Endothelial cell (in vitro differentiated cells): ENCODE measurements at places on chromosomes 4 and X. TPM values are rescaled to one million over a fixed set of nuclear protein-coding genes. Genes with fewer than 3 reads are reported as not detected.
A peak's percentile ranks its signal among the peaks of the same experiment; 100 is the strongest.

DNA sequence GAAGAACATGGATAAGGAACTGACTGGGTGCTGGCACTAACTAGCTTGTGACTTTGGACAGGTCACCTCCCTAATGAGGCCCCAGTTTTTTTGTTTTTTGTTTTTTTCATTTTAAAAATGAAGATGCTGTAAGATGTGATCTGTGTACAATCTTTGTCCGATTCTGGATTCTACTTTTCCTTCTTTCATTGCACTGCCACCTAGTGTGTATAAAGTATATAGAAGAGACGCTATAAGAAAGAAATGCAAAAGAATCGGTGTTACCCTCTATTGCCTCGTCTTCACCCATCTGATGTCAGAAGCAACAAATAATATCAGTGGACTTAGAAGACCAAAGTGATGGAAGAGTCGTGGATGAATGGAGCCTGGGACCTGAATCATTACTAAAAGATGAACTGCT, 58.6 kb upstream of the P2RY10 start:
- DNase-seq: no peak
- H3K27ac ChIP-seq: no peak overlapping the region
- H3K36me3 ChIP-seq: no peaks in the 10 kb centered on the region
- H3K27me3 ChIP-seq: peaks cover 1% of the 10 kb centered on the region
- H3K4me3 ChIP-seq: no peak overlapping the region
- H3K4me1 ChIP-seq: no peaks in the 10 kb centered on the region

- peaks cover 50% of the 10 kb centered on the region for H3K4me1 ChIP-seq
- H3K36me3 ChIP-seq: peaks cover 22% of the 10 kb centered on the region
These were observed 70.5 kb upstream of the HGFAC start for GRCh38 chr4:3371033-3372001.

DNA sequence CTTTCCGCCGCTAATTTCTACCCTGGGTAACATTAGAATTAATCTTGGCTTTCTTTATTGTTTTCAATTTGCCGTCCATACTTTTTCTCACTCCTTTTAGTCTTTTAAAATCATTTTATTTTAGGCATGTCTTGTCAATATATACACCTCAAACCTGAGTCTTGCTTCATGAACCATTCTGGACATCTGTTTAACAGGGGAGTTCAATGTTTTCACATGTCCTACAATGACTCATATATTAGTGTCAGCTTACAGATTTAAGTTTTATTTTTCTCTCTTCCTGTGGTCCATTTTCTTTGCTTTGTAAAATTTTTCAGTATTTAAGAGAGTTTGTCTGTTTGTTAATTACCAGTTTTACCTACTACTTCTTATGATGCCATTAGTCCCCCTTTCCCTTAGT, 89.5 kb downstream of the LCORL start:
- no peak overlapping the region for H3K4me3 ChIP-seq
- H3K36me3 ChIP-seq: peaks cover 4% of the 10 kb centered on the region
- H3K27ac ChIP-seq: no peak overlapping the region

DNA sequence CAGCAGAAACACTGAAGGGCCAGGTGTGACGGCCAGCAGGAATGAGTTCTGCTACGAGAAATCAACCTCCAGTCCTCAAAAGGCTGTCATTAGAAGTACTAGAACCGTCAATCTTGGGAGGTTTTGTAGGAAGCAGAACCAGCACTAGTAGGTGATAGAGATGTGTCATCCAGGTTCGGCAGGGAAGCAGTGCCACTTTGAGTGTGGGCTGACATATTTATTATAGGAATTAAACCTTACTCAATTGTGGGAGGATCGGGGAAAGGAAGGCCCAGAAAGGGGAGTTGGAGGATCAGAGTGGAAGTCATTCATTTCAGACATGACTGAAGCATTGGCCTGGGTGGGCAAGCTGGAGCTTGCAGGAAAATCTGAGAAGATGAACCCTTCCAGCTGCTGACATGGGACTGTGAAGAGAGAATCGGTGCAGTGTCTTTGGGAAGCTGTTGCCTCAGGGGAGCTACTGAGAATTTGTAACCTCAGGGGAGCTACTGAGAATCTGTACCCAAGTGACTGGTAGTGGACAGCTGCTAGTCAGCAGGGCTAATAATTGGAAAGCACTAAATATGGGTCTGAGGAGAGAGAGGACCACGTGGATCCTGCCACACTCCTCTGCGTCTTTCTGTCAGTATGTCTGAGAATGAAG, 177.4 kb downstream of the SPRY1 start:
- H3K36me3 ChIP-seq: no peaks in the 10 kb centered on the region
- H3K4me3 ChIP-seq: no peak overlapping the region
- DNase-seq: no peak
- H3K27ac ChIP-seq: no peak overlapping the region
- no peaks in the 10 kb centered on the region for H3K4me1 ChIP-seq
- H3K27me3 ChIP-seq: no peaks in the 10 kb centered on the region

- H3K27ac ChIP-seq: no peak overlapping the region
- H3K4me3 ChIP-seq: no peak overlapping the region
- DNase-seq: no peak
- no peaks in the 10 kb centered on the region for H3K36me3 ChIP-seq
- peaks cover 22% of the 10 kb centered on the region for H3K4me1 ChIP-seq
These were observed 55.9 kb upstream of the ANTXR2 start for GRCh38 chr4:80128941-80129340.

DNA sequence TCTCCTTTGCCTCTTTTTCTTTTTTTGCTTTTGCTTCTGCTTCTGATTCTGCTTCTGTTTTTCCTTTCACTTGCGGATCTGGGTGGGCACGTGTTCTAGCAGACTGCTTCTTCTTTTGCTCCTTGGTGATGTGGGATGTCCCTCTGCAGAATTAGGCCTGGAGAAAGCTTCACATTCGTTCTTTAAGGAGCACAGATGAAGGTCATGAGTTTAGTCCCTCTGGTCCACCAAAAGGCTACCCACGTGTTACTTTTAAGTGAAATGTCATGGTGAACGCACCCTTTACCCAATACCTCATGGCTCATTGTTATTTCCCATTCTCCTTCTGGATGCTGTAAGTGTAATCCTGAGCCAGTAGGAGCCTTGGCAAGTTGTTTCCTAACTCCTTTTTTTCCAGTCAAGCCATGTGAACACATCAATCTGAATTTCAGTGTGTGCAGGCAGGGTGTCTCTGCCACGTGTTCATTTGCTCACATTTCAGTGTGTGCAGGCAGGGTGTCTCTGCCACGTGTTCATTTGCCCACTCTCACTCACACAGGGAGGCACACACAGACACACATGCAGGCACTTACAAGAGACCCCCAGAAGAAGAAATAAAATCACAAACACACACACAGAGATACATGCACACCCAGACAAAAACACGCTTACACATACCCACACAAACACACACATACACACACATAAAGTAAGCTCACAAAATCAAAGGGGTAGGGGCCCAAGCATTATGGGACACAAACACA, 36.9 kb downstream of the NBDY start:
- H3K4me1 ChIP-seq: peaks cover 18% of the 10 kb centered on the region
- H3K36me3 ChIP-seq: peaks cover 8% of the 10 kb centered on the region
- peak overlapping the region; percentile 78 for H3K27ac ChIP-seq
- H3K4me3 ChIP-seq: peak overlapping the region; percentile 16
- no peak for DNase-seq
- peaks cover 15% of the 10 kb centered on the region for H3K27me3 ChIP-seq

GRCh38 chrX:69551421-69552009, 47.4 kb downstream of the NALF2 start:
- no peak overlapping the region for H3K4me3 ChIP-seq
- H3K27me3 ChIP-seq: peaks cover 4% of the 10 kb centered on the region
- DNase-seq: no peak
- no peak overlapping the region for H3K27ac ChIP-seq
- peaks cover 11% of the 10 kb centered on the region for H3K4me1 ChIP-seq
- no peaks in the 10 kb centered on the region for H3K36me3 ChIP-seq

DNA sequence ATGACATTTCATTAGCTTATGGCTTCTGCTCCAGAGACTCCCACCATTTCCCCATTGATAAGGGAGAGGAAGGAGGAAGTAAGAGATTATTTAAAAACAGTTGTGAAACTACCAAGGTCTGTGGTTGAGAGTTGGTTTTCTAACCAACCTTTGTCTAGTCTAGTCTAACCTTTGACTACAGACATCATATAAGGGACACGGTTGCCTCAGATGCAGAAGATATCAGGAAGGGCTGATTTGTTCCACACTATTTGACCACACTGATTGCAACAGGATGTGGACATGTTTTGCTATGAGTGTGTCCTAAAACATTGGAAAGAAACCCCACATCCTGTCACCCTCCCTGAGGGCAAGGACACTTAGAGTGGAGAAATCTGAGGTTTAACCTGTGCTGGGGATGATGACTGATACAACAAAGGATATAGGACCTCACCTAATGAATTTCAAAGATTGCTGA, 53.0 kb downstream of the COQ2 start:
- no peaks in the 10 kb centered on the region for H3K36me3 ChIP-seq
- no peaks in the 10 kb centered on the region for H3K27me3 ChIP-seq
- DNase-seq: no peak
- no peak overlapping the region for H3K4me3 ChIP-seq

- no peak overlapping the region for H3K4me3 ChIP-seq
- no peak for DNase-seq
- no peaks in the 10 kb centered on the region for H3K4me1 ChIP-seq
- no peaks in the 10 kb centered on the region for H3K36me3 ChIP-seq
- H3K27ac ChIP-seq: no peak overlapping the region
- peaks cover 2% of the 10 kb centered on the region for H3K27me3 ChIP-seq
These were observed 5.0 kb downstream of the AWAT2 start for GRCh38 chrX:70044541-70045245.

DNA sequence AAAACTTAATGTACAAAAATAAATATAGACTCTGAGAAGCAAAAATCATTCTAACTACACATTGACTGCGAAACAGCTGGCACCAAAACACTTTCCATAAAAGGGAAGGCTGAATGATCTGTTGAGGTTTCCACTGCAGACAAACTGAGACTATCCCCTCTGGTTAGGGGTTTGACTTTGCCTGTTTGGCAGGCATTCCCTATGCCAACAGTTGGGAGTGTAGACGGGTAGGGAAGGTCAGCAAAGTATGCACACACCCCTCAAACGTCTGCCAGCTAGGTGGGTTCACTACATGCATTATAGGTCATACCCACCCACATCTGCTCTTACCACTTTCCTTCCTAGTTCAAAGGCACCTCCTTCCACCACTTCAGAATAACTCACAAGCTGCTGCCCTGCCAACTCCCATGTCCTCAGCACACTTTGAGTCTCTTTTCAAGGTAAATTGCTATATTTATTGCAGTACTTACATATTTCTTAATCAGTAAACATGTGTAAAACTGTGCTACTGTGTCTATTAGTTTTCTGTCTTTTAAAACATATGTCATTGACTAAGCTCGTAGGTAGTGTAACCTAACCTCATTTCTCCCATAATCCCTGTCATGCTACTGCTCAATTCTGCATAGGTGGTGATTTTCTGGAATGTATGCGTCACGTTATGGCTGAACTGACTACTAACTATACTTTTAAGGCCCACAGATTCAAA, 12.4 kb downstream of the CTSO start:
- H3K27me3 ChIP-seq: no peaks in the 10 kb centered on the region
- H3K4me3 ChIP-seq: no peak overlapping the region

The LONRF3 gene
- 12.4 TPM for total RNA-seq

The FAM120C gene
- total RNA-seq: 7.0 TPM

The MORF4L2 gene
- 362 TPM for total RNA-seq

The FATE1 gene
- total RNA-seq: not detected
